ENCODE measurements at places on chromosomes 3 and 15.
A peak's percentile ranks its signal among the peaks of the same experiment; 100 is the strongest.

- no peak for DNase-seq
Measured at GRCh38 chr3:4517643-4518311, 24.6 kb downstream of the ITPR1 start.

GRCh38 chr3:120182613-120183511 lies 88.6 kb upstream of the GSK3B start:
- peak; percentile 59 for DNase-seq

DNA sequence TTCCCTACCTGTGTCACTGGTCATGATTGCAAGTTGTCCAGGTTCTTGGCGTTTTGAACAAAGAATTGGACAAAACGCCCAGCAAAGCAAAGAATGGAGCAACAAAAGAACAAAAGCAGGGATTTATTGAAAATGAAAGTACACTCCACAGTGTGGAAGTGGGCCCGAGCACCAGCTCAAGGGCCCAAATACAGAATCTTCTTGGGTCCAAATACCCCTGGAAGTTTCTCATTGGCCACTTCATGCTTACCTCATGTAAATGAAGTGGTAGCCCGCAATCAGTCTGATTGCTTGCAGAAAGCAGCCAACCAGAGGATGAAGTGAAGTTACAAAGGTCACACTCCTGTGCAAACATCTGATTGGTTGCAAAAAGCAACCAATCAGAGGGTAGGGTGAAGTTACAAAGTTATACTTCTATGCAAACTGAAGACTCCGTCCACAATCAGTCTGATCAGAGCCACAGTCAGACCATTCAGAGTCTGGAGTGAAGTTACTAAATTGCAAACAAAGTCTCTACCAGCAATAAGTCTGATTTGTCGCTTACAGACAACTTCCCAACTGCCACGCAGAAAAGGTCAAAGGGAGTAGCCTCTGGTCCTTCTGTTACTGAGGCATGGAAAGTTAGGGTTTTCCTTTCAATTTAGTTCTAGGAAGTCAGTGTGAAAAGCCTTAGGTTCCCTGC lies 8.3 kb upstream of the TM4SF1 start:
- DNase-seq = no peak

DNA sequence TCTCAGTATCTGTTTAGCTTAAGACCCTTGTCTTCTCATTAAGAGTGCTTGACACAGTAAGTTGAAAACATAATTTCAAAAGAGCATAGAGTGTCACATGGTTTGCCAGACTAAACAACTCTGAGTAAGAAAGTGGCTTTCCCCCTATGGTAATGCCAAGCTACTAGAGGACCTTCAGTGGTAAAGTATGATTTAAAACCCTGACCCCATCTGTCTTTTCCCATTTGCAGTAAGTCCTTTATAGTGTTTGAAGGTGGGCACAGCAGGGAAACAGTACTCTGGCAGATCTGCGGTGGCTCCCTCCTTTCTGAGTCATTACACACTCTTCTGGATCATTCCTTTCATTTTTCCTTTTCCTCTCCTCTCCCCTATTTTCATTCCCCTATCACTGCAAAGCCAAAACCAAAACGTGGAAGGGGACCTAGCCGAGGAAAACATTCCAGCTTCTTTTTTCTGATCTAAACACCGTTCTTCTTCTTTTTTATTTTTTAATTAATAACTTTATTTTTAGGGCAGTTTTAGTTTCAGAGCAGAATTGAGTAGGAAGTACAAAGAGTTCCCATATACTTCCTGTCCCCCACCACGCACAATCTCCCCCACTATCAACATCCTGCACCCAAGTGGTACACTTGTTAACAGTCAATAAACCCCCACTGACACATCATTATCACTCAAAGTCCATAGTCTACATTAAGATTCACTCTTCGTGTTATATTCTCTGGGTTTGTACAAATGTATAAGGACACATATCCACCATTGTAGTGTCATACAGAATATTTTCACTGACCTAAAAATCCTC lies 74.7 kb downstream of the PPARG start:
- DNase-seq = no peak

GRCh38 chr3:141237701-141238521 lies 6.3 kb downstream of the PXYLP1 start:
- no peak for DNase-seq

- no peak for DNase-seq
Measured at GRCh38 chr3:53773021-53773436, 73.2 kb downstream of the CHDH start.

DNA sequence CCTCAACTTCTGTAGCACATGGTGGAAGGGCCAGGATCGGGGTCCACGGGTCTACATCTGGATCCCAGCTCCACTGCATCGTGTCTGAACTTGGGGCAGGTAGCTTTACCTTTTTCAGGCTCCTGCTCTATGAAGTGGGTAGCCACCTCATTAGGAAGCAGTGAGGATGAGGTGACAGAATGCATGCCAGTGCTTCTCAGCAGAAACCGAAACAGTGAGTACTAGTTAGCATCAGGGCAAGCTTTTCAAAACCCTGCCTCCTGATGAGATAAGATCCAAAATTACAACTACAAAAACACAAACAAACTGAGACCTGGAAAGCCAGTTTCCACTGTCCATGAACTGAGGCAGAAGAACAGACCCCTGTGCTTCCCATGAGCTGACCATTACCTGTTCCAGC lies 77.4 kb downstream of the ANXA2 start:
- DNase-seq = no peak

DNA sequence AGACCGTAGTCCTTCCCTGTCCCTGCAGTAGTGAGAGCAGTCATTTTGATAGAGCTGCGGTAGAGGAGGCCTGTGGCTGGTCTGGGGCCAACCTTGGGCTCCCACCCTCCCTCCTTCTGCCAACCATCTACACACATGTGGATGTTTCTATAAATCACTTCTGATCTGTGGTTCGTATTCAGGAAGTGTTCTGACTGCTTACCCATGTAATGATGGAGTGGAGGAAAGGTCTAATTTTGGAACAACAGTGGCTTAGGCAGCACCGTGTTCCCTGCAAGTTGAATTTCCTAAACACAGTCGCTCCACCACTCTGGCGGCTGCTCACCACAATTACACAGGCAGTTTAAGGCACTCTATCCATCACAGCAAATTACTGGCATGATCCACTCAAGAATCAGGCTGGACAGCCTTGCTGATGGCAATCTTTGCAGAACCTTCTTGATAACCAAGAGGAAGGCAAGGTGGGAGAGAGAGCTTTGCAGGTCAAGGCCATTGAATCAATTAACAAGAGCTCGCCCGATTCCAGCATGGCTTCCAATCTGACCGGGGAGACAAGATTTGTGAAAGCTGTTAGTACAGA lies 104.7 kb upstream of the VEPH1 start:
- no peak for DNase-seq

- no peak for DNase-seq
Measured at GRCh38 chr3:151201051-151201730, 1.8 kb downstream of the GPR171 start.
